ENCODE measurements at places on chromosomes 1 and 21.
A peak's percentile ranks its signal among the peaks of the same experiment; 100 is the strongest.

- no peak for DNase-seq
Measured at GRCh38 chr1:150874455-150875196, 1.8 kb downstream of the ARNT start.

DNA sequence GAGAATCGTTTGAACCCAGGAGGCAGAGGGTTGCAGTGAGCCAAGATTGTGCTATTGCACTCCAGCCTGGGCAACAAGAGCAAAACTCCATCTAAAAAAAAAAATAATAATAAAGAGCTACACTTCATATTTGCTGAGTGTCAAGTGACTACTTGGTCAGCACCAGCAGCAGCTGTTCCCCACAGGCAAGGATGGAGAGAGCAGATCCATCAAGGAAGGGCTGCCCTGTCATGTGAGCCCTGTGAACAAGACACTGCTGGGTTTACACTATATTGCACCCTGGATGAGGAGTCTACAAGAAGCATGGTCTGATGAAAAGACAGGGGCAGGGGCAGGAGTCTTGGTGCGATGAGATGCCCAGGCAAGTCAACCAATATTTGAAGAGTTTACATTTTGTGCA is 3.6 kb downstream of the CTNNBIP1 start:
- no peak for DNase-seq

- DNase-seq = no peak
Measured at GRCh38 chr1:235650341-235651169, 971 bp upstream of the GNG4 start.

- DNase-seq = no peak
Measured at GRCh38 chr1:193590102-193590501, 403.7 kb upstream of the B3GALT2 start.

DNA sequence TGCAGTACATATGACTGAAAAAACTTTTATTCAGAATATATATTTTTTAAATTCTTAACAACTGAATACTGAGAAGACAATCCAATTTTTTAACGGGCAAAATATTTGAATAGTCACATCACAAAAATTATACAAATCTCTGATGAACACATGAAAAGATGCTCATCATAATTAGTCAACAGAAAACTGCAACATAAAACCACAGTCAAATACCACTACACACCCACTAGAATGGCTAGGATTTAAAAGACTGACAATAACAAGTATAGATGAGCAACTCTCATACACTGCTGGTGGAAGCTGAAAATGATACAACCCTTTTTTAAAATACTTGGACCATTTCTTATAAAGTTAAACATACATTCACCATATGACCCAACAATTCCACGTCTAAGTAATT is 87.7 kb upstream of the TNFSF4 start:
- DNase-seq = peak; percentile 52

GRCh38 chr1:56631901-56632300 is 13.2 kb upstream of the PRKAA2 start:
- DNase-seq = no peak

GRCh38 chr1:116833718-116834117 is 76.0 kb upstream of the PTGFRN start:
- no peak for DNase-seq

DNA sequence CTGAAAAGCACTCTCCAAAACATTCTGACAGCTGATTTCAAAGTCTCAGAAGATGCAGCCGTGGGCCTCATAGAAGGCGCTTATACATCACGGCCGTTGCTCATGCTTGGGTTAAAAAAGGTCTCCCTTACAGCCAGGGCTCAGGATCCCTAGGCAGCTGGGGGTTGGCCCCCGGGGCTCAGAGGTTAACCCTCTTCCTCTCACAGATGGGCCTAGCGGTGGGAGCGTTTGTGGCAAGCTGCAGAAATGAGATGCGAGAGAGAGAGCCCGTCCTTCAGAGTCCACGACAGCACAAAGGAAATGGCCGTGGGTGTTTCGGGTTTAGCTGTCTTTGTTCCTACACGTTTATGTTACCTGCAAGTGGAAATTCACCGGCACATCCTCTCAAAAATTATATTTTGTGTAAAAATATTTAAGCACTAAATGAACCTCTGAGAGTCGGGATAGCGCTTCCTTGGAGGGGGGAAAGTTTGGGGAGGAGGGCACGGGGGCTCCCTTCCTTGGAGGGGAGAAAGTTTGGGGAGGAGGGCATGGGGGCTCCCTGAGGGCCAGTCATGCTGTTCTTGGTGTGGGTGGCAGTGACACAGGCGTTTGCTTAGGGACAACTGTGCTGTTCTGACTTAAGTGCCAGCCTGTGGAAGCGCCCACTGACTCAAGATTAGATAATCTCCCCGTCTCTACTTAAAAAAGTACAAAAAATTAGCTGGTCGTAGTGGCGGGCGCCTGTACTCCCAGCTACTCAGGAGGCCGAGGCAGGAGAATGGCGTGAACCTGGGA is 20.5 kb upstream of the PRDM15 start:
- no peak for DNase-seq

DNA sequence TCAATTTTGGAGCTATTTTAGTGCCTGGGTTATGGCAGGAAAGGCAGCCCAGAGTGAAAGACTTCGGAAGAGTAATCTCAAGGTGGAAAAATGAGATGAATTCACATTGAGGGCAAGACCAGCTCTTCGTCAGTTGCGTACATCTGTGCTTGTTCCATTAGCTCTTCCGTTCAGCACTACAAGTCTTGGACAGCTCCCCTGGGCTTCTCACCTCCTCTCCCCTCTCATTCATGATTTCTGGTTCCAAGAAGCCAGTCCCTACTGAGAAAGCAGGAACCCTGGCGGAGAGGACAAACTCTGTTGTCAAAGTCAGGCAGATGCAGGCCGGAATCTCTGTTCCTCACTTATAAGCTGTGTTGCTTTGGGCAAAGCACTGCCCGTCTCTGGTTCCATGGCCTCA is 76.5 kb downstream of the ACTL8 start:
- peak; percentile 54 for DNase-seq

- no peak for DNase-seq
Measured at GRCh38 chr1:154179946-154180687, 11.8 kb downstream of the TPM3 start.

- DNase-seq = no peak
Measured at GRCh38 chr1:161299347-161299746, 10.4 kb downstream of the MPZ start.

GRCh38 chr1:155973723-155974122 is 4.6 kb downstream of the ARHGEF2 start:
- DNase-seq = no peak

DNA sequence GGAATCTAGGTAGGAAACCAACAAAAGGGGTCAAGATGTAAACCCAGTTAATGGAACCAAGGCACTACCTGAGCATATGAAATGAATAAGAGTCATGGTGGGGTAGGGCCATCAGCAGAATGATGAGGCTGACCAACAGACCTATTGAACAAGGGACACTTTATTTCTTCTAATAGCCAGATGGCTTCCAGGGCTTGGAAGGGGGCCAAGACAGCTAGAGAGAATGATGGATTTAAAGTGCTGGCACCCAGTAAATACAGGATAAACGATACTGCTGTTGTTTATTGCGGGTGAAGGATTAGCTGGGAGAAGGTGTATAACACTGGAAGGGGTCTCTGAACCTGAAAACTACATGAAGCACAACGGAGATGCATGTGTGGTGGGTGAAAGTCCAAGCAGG is 15.6 kb downstream of the DDAH1 start:
- no peak for DNase-seq

- DNase-seq = no peak
Measured at GRCh38 chr1:156876281-156876680, 15.6 kb downstream of the NTRK1 start.
